ENCODE measurements at places on chromosomes 2 and 18.

DNA sequence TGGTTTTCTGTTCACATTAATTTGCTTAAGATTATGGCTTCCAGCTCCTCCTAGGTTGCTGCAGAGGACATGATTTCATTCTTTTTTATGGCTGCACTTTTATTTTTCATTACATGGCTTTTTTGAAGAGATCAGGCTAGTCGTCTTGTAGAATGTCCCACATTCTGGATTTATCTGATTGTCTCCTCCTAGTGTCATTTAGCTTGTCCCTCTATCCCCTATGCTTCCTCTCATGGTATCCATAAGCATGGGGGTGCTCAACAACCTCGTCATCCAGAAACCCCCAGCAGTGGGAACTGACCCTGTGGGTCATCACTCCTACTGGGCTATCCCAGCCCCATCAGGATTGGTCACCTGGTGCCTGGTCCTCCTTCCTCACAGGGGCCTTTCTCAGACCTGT lies 49.6 kb downstream of the SERTAD2 start:
- no peak for DNase-seq

DNA sequence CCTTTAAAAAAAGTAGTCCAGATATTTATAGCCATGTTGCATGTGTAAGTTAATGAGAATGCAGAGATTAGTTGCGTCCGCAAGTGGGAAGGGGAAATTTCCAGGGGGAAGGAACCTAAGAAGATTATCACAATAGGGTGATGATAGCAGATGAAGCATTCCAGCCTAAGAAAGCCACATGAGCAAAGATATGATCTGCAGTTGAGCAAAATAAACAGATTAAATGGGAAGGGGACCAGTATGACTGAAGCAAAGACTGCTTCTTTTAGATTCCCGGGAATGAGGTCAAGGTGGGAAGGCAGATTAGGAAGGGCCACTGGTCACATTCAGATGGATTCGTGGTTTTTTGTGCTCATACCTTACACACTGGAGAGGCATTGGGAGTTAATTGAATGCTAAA lies 154.6 kb upstream of the CDH2 start:
- DNase-seq: no peak

GRCh38 chr18:59846814-59847490 lies 52.8 kb upstream of the PMAIP1 start:
- no peak for DNase-seq

DNA sequence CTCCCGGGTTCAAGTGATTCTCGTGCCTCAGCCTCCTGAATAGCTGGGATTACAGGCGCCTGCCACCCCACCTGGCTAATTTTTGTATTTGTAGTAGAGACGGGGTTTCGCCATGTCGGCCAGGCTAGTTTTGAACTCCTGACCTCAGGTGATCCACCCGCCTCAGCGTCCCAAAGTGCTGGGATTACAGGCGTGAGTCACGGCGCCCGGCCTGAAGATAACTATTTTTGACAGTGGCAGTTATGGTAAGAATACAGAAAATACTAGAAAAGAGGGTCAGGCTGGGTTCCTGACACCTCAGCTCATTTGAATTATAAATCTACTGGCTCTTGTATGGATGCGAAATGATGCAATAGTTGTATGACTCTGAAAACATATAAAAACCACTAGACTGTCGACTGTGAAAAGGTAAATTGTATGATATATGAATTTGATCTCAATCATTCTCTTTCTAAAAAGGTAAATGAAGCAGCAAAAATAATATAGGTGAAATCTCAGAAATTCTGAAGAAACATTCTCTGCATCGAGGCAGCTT lies 11.1 kb upstream of the DGKD start:
- DNase-seq: no peak

- no peak for DNase-seq
Observed at GRCh38 chr18:6714010-6714409, 15.5 kb upstream of the ARHGAP28 start.

DNA sequence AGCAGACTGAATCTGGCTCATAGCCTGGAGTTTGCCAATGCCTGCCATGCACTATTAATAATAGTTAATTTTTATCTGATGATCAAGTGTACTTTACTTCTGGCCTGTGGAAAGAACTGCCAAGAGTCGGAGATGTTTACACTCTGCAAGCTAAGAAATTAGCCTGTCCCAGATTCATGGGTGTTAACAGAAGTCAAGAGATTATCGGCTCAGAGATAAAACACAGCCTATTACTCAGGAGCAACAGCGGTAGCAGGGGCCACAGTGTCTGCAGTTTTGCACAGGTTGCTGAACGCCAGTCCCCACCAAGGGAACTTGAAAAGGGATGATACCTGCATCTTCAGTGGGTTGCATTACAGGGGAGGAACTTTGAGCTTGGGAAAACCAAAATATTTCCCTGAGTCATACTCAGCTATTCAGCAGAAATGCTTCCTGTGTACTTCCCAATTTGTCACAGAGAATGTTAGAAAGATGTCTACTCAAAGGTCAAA lies 4.3 kb upstream of the ADI1 start:
- DNase-seq: no peak

DNA sequence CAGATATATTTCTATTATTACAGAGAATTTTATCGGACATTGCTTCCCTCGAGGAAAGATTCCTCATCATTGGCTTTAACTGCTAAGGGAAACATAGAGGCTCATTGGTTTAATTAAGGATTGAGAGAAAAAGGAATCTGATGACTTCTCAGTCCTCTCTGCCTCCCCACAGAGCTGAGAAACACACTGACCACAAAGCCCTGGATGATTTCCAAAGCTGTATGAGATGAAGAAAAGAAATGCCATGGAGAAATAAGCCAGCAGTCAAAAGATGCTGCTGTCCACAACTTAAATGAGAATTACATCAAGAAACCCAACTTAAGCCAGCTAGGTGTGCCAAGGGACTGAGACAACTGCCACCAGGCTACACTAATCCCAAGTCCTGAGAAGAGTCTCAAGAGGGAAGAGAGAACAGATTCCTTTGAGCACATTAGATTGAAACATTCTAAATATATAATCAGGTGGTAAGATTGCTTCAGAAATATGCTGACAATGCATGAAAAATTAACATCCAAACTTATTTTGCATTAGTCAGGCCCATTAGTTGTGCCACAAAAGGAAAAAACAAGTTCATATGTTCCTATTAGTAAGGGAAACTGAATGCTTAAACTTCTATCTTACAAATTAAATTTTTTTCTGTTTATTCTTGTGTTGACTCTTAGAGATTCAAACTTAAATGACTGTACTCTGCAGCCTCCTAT lies 308.1 kb upstream of the CYRIA start:
- DNase-seq: no peak

- no peak for DNase-seq
Observed at GRCh38 chr2:233007739-233008138, 5.3 kb downstream of the NGEF start.

GRCh38 chr2:46150445-46150955 lies 146.7 kb upstream of the EPAS1 start:
- no peak for DNase-seq

GRCh38 chr2:17918789-17919188 lies 40.3 kb downstream of the KCNS3 start:
- DNase-seq: no peak

- DNase-seq: no peak
Observed at GRCh38 chr18:13630716-13631268, 95.6 kb downstream of the FAM210A start.

- DNase-seq: no peak
Observed at GRCh38 chr2:17615728-17616351, 75.3 kb downstream of the VSNL1 start.

DNA sequence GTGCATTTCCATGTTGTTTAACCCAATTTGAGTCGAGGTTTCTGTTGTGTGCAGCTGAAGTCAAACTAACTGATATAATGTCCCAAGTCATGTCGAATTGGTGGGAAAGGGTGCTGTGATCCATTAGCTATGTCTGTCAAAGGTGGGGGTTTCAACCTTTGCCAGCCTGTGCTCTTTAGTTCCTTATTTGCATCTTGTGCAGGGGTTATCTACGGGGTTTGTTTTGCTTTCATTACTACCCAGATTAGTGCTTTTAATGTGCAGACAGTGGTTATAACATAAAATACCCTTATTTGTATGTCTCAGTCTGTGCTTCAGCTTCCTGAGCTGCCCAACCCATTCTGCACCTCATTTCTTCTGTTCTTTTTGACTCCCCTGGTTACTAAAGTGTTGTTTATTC lies 271.9 kb upstream of the CXCR4 start:
- DNase-seq: no peak

DNA sequence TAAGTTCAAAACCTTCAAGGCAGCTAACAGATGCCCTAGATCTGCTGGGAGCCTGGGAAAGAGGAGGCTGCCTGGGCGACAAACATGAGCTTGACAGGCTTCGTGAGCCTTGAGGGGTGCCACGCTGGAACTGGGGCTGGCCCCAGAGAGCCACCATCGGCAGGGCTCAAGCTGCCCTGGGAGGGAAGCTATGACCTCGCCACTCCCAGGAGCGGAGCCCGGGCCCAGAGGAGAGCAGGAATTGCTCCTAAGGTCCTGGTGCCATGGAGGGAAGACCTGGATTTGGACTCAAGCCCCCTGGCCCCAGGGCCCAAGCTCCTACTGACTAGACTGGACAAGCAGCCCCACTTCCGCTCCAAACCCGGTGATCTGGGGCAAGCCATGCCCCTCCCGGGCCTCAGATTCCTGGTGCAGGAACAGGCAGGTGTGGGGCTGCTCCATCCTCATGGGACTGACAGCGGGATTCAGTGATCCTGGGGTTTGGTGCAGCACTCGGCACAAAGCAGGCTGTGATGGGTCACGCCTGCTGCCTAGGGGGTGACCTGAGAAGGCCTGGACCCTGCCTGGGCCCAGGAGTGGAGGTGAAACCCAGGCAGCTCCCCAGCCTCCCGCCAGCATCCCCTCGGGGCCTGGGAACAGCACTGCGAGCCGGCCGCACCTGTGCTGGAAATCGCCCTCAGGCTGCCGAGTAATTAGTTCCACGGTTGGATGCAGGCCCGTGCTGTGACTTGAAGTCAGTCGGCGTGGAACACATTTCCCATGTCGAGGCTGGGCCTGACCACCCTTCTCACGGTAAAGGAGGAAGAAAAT lies 246.9 kb downstream of the NDUFA10 start:
- DNase-seq: no peak

GRCh38 chr2:99775585-99775984 lies 285.8 kb upstream of the REV1 start:
- DNase-seq: no peak

DNA sequence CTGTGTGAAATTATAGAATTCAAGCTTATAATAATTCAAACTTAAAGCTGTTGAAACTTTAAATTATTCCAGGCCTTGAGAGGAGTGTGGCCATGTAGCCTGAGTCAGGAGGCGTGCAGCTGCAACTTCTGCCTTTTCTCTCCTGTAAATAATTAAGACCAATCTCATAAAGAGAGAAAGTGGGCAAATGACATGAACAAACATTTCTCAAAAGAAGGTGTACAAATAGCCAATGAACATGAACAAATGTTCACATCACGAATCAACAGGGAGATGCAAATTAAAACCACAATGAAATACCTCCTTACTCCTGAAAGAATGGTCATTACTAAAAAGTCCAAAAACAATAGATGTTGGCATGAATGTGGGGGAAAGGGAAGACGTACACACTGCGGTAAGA lies 149.1 kb upstream of the MYCN start:
- DNase-seq: no peak

GRCh38 chr2:188443207-188443606 lies 151.5 kb downstream of the GULP1 start:
- DNase-seq: no peak

DNA sequence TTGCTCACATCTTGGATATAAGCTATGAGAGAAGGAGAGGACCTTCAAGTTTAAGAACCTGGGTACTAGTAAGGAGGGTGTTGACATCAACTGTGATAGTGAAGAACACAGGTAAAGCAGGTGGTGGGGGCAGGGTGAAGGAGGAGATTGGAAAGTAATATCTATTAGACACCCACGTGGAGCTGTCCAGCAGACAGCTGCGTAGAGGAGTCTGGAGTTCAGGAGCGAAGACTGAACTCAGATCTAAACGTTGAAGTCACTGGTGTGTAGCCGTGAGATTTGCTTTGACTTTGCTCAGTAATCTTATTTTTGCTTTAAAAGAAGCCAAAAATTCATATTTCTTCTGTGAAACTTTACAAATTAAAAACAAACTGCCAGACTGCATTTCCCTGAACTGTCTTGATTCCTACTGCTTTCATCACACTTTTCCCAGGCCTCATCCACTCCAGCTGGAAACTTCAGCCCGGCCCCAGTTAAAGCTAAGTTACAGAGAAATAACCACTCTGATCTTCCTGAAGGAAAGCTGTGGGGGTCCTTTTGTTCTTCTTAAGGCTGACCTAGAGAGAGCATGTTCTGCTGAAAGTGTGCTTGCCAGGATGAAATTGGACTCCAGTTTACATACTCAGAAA lies 533.3 kb downstream of the CNTNAP5 start:
- DNase-seq: no peak

DNA sequence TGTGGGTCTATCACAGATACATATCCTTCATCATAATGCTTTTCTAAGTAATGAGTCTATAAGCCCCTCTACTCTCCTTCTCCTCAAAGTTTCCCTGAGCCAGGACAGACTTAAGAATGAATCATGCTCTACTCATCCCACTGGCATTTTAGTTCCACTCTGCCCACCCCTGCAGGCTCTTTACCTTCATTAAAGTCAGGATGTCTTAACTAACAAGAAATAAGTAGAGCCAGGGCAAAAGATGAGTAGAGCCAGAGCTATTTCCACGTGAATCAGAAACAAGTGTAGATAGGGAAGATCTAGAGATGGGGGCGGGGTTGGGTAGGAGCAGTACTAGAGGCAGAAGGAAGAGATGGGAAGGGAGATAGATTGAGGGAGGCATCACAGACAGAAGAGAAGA lies 790.5 kb downstream of the RNF144A start:
- DNase-seq: no peak

- no peak for DNase-seq
Observed at GRCh38 chr2:59936048-59936447, 617.4 kb downstream of the BCL11A start.

GRCh38 chr2:24494410-24494809 lies 3.4 kb downstream of the NCOA1 start:
- no peak for DNase-seq

- no peak for DNase-seq
Observed at GRCh38 chr2:186068139-186068801, 329.7 kb downstream of the FSIP2 start.

DNA sequence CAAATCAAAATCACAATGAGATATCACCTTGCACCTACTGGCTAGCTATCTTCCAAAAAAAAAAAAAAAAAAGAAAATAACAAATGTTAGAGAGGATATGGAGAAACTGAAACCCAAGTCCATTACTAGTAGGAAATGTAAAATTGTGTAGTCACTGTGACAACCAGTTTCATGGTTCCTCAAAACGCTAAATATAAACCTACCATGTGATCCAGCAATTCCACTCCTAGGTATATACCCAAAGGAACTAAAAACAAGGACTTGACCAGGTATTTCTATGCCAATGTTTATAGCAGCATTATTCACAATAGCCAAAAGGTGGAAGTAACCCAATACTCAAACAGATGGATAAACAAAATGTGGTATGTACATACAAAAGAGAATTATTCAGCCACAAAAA lies 11.7 kb upstream of the SCRN3 start:
- DNase-seq: no peak

DNA sequence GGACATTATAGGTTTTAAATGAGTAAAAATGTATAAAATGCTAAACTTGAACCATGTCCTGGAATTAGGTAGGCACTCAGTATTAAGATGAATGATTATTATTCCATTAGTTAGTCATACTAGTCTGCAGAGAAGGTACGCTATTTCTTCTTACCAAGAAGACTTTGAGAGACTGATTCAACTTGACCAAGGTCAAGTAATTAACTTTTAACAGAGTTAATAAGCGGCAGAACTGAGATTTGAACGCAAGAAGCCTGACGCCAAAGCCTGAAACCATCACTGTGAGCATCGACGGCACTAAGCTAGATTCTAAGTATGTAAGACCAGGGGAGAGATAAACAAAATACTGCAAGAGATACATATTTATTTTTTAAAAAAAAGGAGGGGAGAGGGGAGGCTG lies 2.6 kb downstream of the EVA1A start:
- no peak for DNase-seq

Data from occipital lobe (tissue), 3 donors.